ENCODE measurements at places on chromosomes 3 and 15.

GRCh38 chr3:140198242-140198641 is 263.3 kb downstream of the CLSTN2 start:
- DNase-seq, result no peak

DNA sequence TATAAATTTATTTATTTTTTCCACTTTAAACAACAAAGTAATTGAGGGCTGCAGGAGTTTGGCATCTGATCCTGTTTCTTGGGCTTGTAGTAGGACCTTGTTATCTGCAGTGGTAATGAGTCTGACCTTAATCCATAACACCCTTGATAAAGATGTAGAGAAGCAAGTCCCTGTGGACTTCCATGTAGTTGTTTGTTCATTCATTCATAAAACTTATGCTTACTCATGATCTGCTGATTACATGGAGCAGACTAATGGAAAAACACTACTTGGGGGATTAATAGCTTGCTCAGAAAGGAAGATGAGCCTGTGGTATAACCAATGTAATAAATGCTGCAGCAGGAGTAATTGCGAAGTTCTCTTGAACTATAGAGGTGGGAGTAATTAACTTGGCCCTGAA is 271.5 kb upstream of the TBL1XR1 start:
- no peak for DNase-seq

- DNase-seq, result no peak
Measured at GRCh38 chr3:170203457-170203856, 18.8 kb upstream of the PRKCI start.

- no peak for DNase-seq
Measured at GRCh38 chr3:148911173-148911572, 46.1 kb downstream of the CPA3 start.

DNA sequence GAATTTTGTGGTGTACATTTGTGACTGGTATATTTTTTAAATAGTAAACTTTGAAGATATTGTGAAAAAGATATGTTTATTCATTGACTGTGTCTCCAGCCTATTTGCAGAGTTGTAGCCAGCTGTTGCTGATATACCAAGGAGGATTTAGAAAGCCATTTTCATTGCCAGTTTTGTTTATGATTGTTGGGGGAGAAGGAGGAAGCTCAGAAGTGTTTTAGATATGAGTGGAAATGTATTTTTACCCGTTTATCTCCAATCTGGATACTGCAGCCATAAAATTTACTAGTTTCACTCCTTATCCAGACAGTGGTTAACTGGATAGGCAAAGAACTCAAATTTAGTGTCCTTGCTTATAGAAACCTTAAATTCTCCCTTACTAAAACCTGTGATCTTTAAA is 18.8 kb downstream of the ATP11B start:
- no peak for DNase-seq

DNA sequence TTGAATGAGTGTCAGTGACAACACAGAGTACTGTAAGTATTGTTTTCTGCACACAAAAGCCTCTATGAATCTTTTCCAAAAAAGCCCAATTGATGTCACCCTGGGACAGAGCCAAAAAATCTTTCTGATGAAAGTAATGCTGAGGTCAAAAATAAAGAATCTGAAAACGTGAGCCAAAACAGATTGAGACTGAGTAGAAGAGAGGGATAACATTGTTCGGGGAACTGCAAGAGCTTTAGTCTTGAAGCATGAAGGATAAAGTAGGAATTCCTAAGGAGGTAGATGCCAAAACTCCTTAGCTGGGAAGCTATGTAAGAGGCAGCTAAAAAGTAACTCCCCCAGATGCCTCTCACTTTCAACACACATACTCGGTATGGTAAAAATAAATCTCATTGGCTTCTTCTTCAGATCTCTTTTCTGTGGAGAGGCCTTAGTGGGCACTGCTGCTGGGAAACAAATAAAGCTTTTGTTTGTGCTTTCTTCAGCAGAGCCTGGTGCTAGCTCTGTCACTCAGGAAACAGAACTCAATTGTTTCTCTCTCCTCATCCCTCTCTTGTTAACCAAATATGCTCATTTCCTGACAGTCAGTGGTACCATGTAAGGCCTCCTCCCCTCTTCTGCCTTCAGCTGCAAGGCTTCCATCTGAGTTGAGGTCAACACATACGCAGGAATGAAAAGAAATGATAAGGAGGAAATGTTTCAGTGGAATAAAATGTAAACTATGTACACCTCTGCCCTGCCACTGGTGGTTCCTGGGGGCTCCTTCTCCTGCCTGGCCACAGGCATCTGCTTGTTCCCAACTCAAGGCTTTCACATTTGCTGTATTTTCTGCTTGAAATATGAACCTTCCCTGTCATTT is 58.1 kb downstream of the CD200 start:
- no peak for DNase-seq

- no peak for DNase-seq
Measured at GRCh38 chr3:172749230-172749965, 1.1 kb upstream of the ECT2 start.

- DNase-seq, result no peak
Measured at GRCh38 chr15:84987949-84988624, 6.4 kb downstream of the PDE8A start.

- DNase-seq, result no peak
Measured at GRCh38 chr3:69604735-69605450, 134.4 kb upstream of the MITF start.

- no peak for DNase-seq
Measured at GRCh38 chr3:105662306-105662705, 206.5 kb downstream of the CBLB start.

GRCh38 chr3:182006431-182006830 is 294.7 kb downstream of the SOX2 start:
- DNase-seq, result no peak

- no peak for DNase-seq
Measured at GRCh38 chr3:9846931-9847488, 3.2 kb upstream of the RPUSD3 start.

GRCh38 chr15:69656271-69657030 is 203.8 kb downstream of the RPLP1 start:
- DNase-seq, result no peak

DNA sequence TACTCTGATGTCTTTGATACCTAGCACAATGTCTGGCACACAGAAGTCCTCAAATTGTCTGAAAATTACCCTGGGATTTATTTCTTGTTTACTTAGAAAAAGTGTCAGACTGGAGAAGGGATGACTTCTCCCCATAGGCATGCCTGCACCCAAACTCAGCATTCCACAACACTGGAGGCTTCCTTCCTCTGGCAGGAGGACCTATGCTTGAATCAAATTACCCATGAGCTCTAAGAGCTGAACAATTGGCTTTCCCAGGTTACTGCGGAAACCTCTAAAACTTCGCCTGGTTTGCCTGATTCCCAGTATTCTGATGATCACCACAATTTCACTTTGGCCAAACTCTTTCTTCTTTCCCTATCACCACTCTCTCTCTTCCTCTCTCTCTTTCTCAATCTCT is 217.4 kb downstream of the DIPK2A start:
- no peak for DNase-seq

- no peak for DNase-seq
Measured at GRCh38 chr15:89963301-89964231, 37.6 kb upstream of the ZNF710 start.

- DNase-seq, result no peak
Measured at GRCh38 chr3:14772533-14773138, 46.1 kb upstream of the FGD5 start.
